ENCODE measurements at places on chromosomes 6 and 20.

DNA sequence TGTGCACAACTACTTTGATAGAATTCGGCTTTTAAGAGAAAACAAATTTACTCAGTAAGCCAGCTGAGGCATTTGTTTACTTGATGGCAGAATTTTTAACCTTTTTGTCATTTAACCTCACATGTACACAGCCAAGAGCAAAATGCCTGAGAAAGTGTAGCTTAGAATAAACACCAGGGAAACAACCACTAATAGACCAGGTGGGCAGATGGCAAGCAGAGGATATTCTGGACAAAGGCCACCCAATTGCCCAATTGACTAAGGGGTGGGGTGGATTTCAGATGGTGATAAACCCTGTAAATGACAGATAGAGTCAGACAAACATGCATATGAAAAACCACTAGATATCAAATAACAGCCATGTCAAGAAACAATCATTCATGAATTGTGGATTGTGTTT is 190.7 kb upstream of the FBXL4 start:
- no peak for DNase-seq

DNA sequence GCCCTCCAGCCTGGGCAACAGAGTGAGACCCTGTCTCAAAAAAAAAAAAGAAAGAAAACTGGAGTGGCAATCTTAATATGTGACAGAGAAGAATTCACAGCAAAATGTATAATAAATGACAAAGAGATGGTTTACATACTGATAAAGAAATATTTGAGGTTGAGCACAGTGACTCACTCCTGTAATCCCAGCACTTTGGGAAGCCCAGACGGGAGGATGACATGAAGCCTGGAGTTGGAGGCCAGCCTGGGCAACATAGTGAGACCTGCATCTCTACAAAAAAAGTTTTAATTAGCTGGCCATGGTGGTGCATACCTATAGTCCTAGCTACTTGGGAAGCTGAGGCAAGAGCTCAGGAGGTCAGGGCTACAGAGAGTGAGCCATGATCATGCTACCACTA is 12.4 kb upstream of the DEFB118 start:
- DNase-seq: no peak

DNA sequence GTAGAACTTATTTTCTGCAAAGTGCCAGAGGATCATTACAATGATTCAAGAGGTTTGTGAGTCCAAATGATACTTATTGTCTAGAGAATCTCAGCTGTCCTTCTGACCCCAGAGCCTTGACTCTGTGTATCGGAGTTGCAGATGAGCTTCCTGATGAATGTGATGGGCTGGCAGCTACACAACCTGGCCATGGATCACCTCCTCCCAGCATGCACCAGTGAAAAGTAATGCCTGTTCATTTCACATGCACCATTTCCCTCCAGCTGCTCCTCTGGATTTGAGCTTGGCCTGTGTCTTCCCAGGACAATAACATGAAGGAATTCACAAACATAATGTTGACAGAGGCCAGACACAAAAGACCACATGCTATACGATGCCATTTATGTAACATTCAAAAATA is 30.0 kb downstream of the SNHG17 start:
- no peak for DNase-seq

GRCh38 chr20:32560989-32561830 is 23.9 kb downstream of the NOL4L start:
- DNase-seq: no peak

GRCh38 chr20:2750491-2751251 is 49.8 kb downstream of the CPXM1 start:
- DNase-seq: no peak

GRCh38 chr6:129709196-129709768 is 695 bp downstream of the ARHGAP18 start:
- DNase-seq: no peak

- DNase-seq: no peak
Measured at GRCh38 chr6:169847141-169847674, 95.8 kb downstream of the ERMARD start.

DNA sequence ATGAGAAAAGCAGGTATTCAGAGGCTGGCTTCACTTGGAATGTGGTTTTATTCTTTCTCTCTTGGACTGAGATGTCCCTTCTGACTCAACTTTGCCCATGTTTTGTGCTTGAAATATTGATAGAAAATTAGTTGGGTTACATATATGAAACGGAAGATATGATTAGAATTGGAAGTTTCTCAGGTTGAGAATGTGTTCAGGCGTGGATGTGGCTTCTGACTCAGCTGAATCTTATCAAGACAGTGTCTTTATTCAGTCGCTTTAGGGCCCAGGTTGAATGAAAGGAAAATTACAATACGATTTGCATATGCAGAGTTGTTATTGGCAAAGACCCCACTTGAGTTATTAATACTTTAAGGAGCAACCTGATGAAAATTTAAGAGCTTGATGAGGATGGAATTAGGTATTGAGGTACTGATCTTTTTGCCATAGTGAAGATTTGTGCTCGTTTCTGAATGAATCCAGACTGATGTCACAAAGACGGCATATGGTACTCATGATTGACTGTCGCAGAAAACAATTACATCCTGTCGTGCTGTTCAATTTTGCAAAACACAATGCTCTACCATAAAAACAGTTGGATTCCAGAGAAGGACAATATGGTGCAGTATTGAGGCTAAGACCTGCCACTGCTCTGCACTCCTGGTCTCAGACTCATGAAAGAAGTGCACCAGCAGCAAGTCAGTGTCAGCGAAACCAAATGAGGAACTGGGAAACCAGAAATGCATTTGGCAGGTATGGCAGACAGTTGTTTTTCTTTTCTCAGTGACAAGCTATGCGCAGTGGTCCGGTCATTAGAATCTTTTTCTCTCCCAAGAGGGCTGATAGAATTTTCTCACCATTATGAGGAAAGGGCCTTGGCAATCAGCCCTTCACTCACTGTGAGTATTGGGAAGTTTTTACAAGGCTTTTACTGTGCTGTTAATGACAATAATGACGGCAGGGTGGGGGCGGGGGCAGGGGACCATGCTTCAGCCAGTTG is 158.3 kb downstream of the DOK5 start:
- no peak for DNase-seq

GRCh38 chr6:2410656-2411380 is 165.4 kb upstream of the GMDS start:
- DNase-seq: no peak

DNA sequence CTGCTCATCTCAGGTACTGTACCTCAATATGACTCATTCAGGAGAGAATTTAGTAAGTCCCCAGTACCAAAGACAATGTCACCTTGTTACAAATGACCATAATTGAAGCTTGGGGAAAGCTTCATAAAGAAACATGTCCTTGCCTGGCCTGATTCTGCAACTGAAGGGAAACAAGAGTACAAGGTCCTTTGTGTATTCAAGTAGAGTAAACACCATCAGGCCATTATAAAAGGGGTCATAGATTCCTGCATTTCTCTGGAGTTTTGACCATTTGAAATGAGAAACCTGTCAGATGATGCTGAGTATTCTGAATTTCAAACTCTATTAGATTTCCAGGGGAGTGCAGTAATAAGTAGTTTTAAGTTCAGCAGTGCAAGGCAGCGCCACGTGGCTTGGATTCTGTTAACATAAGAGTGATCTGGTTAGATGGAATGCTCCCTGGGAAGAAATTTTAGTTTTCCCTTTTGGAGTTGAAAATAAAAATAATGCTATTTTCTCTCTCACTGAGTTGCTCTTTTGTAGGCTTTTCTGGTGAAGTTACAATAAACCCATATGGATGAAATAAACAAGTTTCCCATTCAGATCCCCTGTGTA is 1054.3 kb downstream of the EPHA7 start:
- DNase-seq: no peak

GRCh38 chr6:24865161-24865560 is 66.4 kb upstream of the ARMH2 start:
- no peak for DNase-seq

DNA sequence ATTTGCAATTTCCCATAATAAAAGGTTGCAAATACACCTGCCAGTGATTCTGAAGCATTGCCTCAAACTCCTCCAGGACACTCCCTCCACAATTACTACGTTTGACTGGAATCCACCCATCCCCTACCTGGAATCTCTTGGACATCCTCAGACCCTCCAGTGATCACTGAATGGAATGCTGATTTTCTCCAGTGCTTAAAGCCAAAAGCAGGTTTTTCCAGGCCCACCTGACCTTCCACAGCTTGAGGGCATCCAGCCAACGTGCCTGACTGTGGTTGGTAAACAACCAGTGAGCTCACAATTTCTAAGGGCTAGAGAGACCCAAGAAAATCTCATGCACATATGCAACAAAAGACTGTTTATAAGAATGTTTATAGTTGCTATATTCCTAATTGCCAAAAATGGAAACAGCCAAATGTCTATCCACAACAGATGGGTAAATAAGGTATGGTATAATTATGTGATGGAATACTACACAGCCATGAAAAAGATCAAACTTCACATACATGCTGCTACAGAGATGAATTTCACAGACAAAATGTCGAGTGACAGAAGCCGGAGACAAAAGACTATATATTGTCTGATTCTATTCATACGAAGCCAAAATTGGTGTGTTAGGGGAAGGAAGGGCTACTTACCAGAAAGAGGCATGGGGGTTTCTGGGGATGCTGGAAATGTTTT is 147.1 kb upstream of the RREB1 start:
- DNase-seq: no peak

GRCh38 chr6:163489584-163489983 is 75.1 kb downstream of the QKI start:
- DNase-seq: no peak

- no peak for DNase-seq
Measured at GRCh38 chr6:18101873-18102272, 20.6 kb downstream of the NHLRC1 start.

GRCh38 chr6:117910549-117910948 is 3.5 kb downstream of the SLC35F1 start:
- DNase-seq: no peak

DNA sequence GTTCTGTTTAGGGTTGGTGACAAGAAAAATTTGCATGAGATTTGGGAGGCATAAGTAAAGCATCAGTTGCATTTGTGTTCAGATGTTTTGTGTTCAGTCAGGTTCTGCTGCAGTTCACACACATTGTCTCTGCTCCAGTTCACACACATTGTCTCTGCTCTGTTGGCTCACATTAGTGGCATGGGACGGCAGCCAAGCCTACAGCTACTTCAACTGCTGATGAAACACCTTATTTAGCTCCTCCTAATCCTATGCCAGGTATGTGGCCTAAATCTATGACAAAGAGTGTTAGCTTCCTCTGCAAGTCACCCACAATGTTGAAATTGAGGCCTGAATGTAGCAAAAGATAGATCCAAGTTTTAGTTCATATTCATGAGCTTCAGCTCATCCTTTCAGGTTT is 278.1 kb upstream of the SYNCRIP start:
- no peak for DNase-seq

GRCh38 chr20:49557449-49557848 is 10.5 kb downstream of the PTGIS start:
- no peak for DNase-seq

DNA sequence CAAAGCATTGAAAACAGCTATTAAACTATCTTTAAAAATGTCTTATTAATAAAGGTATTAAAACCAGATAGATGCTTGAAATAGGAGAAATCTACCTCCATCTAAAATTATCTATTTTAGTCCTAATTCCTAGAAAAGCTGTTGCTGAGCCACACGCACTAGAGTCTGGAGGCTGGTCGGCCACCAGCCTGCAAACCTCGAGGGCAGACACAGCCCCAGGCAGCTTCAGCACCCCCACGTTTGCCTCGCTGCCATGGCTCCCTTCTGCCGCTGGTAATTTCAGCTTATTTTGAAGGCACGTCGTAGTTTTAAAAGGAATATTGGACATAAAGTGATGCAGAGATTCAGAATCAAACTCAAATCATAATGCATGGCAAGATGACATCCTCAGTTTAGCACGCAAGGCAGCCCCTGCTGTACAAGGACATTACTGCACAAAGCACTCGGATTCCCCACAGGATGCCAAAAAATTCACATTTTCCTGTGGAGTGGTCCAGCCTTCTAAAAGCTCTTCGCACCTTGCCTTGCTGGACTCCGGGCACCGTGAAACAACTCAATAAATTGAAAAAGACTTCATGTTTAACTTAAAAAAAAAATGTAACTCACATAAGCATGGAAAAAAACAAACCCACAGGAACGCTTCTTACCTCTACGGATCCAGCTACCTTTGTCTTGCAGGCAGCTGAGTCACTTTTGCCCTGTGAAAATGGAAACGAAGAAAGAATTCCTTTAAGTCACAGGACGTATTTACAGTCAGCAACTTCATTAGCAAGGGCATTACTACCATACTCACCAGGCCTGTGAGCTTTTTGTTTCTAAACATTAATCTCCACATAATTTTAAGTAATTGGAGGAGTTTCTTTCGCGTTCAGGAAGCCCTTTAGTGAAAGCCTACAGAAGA is 143.4 kb upstream of the RPS6KA2 start:
- DNase-seq: no peak

GRCh38 chr6:87066449-87067333 is 28.2 kb downstream of the CGA start:
- DNase-seq: no peak

GRCh38 chr6:69953491-69953890 is 87.1 kb downstream of the COL19A1 start:
- no peak for DNase-seq

DNA sequence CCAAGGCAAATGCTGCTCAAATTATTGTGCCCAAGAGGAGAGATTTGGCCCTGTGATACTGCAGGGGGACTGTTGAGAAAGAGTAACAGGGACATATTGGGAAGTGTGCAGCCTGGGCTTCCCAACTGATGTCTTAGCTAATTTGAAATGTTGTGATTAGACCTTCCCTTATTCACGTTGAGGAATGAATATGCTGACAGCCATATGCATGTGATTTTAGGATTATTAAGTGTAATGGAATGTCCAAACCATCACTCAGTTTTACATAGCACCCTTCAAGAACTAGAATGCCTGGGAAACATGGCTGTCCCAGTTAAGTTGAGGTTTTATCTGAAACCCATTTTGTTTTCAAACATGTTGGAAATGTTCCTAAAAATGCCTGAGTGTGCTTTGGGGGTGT is 81.4 kb downstream of the CARMIL1 start:
- DNase-seq: no peak

DNA sequence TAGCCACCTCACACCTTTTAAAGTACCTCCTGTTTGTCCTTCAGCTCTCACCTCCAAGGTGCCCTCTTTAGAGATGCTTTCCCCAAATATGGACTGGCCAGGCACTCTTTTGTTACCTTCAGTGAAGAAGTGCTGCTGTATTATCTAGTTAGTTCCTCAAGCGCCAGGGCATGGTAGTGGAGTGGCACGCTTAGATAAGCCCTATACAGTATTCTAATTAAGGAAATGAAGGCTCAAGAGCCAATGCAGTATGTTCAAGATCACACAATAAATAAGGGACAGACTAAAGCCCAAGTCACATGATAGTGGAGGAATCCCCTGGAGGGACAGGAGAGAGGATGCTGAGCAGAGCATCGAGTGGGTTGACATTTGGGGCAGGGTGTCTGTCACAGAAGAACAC is 28.5 kb upstream of the GFOD1 start:
- no peak for DNase-seq
